Choroid plexus epithelial cell (primary cell): ENCODE measurements at places on chromosomes 7 and 10.

GRCh38 chr7:104142147-104142546, 65.7 kb downstream of the ORC5 start:
- no peak for DNase-seq

DNA sequence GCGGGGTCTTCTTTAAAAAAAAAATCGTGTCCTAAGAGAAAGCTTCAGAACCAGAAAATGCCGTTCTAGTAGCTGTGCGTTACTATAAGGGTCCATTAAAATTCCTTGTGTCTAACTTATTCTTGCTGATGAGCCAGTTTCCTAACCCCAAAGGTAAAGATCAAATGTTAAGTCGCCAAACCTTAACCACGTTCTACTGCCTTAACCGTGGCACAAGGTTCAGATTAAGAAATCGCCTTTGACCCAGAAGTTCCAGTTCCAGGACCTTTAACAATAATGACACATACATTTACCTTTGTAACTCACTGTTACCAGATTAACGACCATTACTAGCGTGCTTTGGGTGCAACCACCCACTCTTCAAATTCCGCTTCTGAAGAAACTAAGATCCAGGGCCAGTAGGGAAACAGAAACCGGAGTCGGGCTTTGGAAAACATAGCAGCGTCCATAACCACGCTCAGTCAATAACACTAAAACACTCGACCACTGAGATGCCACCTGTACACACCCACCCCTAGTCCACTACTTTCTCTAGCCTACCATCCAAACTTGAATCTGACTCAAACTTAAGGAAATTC, 620 bp downstream of the BET1 start:
- DNase-seq = peak; percentile 44

GRCh38 chr7:44922351-44922694, 37.0 kb upstream of the PURB start:
- no peak for DNase-seq

- DNase-seq = no peak
Observed at GRCh38 chr10:10617686-10618085, 400.0 kb upstream of the CELF2 start.

DNA sequence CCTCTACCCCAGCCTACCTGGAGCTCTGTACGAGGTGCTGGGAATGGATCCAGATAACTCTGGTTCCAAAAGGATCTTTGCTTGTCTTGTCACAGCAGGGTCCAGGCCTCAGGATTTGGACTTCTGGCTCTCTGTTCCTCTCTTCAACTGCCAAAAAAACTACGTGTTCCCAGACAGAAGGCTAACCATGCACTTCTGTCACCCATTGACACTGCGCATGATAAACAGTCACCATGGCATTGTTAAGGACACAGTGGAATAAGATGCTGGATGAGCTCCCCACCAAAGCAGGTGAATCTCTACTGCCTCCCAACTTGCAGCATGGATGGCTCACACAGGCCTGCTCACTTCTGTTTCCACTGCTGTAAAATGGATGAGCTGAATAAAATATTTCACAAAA, 637.9 kb downstream of the TNS3 start:
- no peak for DNase-seq

GRCh38 chr10:74067373-74068352, 69.7 kb downstream of the VCL start:
- peak; percentile 53 for DNase-seq

GRCh38 chr7:47734287-47734948, 152.5 kb upstream of the TNS3 start:
- no peak for DNase-seq
